ENCODE measurements at places on chromosomes 2 and 18.

- no peak for DNase-seq
Measured at GRCh38 chr2:234245945-234246344, 195.4 kb downstream of the SPP2 start.

DNA sequence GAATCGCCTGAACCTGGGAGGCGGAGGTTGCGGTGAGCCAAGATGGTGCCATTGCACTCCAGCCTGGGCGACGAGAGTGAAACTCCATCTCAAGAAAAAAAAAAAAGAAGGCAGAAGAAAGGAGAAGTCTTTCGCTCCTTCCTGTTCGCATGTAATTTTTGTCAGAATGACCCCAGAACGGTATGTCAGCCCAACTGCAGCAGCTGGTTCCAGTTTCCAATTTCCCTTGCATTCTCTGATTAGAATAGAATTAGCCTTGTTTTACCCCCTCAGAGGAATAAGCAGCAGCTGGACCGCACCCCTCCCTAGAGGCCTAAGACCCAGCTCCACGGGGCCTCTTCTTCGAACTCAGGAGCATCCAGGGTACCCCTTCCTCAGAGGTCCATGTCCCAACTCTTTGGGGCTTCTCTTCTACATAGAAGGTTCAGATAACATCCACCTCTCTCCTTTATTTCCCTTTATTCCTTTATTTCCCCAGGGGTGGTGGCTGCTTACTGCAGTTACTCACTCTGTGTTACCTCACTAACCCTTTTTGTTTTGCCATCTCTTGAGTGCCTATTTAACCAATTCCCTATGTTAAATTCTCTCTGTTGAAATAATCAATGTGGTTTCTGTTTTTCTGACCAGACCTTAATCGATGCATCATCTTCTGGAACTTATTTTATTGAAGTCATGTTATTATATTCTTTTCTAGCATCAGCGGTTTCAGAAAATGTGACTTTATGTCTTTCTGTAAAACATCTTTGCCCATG is 7.2 kb upstream of the PUM2 start:
- DNase-seq: no peak

- no peak for DNase-seq
Measured at GRCh38 chr2:18975506-18976167, 382.8 kb downstream of the OSR1 start.

DNA sequence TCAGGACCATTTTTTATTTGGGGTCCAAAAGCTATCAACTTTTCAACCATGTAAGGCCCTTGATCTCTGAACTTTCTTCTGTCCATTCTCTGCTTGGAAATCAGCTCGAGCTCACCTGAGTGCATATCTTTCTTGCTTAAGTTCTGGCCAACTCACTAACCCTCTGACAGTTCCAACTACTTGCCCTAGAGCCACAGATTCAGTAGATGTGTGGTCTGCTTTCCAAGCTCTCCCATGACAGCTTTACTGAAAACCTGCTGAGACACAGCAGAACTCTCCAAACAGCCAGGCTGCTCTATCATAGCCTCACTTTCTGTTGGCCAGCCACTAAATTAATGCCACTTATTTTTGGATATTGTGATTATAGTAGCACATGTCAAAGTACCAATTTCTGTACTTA is 21.2 kb upstream of the IKZF2 start:
- no peak for DNase-seq

- peak; percentile 55 for DNase-seq
Measured at GRCh38 chr18:24560511-24560981, 100.1 kb downstream of the HRH4 start.

- no peak for DNase-seq
Measured at GRCh38 chr2:86233436-86233835, 34.2 kb downstream of the MRPL35 start.

DNA sequence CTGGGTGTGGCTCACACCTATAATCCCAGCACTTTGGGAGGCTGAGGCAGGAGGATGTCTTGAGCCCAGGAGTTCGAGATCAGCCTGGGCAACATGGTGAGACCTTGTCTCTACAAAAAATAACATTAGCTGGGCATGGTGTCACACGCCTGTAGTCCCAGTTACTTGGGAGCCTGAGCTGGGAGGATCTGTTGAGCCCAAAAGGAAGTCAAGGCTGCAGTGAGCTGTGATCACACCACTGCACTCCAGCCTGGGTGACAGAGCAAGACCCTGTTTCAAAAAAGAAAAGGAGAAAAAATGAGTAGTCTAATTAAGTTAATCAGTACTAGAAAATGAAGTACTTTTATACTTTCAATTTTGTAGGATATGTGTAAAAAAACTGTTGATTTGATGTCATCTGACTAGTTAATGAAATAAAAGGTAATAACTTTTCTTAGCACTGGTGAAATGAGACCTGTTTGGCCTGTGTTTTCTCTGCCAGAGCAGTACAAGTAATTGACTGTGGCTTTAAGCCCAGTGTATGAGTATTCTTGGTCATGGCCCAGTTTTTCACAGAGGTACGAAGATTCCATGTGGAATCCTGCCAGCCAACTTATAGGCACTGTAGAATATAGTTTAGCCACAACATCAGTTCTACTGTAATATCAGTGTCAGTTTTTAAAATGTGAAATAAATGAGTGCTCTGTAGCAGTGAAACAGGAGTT is 35.8 kb downstream of the MFSD6 start:
- no peak for DNase-seq

- DNase-seq: peak; percentile 21
Measured at GRCh38 chr18:24987303-24988252, 364.4 kb downstream of the ZNF521 start.

GRCh38 chr2:85865539-85866164 is 23.1 kb downstream of the ST3GAL5 start:
- DNase-seq: no peak

DNA sequence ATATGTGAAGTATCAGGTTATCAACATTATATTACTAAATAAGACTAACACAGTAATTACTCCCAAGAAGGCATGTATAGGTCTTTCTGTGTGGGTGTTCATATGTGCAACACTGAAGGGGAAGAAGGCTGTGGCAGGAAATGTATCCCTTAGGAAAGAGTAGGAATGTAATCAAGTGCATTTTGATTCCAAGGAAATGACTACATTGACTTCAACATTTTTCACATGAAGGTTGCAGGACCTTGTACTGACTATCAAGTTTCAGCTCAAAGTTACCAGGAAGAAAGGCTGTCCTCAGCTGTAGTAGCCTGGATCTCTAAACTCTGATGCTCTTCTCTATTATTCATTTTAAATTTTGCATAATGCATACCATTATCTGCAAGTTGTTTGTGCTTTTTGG is 680.8 kb downstream of the NYAP2 start:
- no peak for DNase-seq

- no peak for DNase-seq
Measured at GRCh38 chr2:235834781-235835180, 333.4 kb downstream of the GBX2 start.

GRCh38 chr2:105895990-105896764 is 151.5 kb downstream of the NCK2 start:
- DNase-seq: no peak

- no peak for DNase-seq
Measured at GRCh38 chr2:37855283-37856041, 69.6 kb upstream of the RMDN2 start.

DNA sequence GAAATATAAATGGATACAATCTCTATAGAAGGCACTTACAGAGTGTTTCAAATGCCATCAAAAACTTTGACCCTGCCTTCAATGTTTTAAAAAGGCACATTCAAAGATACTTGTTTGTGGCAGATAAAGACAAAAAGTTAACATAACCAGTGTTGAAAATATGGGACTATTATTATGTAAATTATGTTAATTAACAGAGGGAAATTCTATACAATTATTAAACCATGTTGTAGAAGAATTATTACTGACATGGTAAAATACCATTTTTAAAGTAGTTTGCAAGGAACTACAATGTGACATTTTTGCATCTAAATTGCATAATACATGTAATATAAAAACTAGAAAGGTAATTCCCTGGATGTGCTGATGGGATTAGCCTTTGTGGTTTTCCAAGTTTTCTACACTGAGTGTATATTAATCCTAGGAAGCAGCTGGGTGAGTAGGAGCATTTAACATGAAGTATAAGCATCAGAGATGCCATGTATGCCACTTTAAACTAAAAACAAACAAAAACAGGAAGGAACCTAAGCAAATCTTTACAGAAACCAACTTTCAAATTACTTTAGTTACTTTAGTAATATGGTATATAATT is 21.7 kb downstream of the MIB1 start:
- DNase-seq: no peak

GRCh38 chr2:217816396-217816869 is 186.4 kb downstream of the TNS1 start:
- DNase-seq: no peak

All from iPS-NIHi11 (cell line).